Activated CD8-positive, alpha-beta memory T cell treated with anti-CD3 and anti-CD28 coated beads for 1 hour (primary cell): ENCODE measurements at places on chromosomes 1 and 21.

GRCh38 chr1:167196166-167196565 is 24.5 kb upstream of the POU2F1 start:
- no peak for DNase-seq

DNA sequence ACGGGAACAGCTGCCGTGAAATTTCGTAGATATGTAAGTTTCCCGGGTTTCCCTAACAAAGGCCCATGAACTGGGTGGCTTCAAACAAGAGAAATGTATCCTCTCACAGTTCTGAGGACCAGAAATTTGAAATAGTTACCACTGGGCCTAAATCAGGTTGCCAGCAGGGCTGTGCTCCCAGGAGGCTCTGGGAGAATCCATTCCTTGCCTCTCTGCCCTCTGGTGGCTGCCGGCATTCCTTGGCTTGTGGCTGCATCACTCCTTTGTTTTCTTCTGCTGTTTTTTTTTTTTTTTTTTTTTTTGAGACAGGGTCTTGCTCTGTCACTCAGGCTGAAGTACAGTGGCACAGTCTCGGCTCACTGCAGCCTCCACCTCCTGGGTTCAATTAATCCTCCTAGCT is 23.7 kb downstream of the UMODL1 start:
- no peak for DNase-seq

DNA sequence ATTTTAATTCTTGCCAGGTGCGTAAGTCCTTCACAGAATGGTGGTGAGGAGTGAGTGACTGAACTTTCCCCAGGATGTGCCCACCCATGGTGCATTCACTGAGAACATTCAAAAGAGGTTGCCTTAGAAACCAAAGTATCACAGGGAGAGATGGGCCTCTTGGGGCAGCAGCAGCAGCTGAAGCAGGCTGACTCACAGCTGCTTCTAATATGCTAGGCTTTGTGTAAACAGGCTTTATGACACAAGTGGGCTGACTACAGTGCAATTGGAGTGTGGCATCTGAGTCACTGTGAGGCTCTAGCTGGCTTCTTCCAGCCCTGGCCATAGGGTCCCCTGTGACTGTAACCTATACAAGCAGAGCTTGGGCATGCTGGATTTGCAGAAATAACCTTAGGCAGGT is 12.6 kb downstream of the PIGP start:
- no peak for DNase-seq

DNA sequence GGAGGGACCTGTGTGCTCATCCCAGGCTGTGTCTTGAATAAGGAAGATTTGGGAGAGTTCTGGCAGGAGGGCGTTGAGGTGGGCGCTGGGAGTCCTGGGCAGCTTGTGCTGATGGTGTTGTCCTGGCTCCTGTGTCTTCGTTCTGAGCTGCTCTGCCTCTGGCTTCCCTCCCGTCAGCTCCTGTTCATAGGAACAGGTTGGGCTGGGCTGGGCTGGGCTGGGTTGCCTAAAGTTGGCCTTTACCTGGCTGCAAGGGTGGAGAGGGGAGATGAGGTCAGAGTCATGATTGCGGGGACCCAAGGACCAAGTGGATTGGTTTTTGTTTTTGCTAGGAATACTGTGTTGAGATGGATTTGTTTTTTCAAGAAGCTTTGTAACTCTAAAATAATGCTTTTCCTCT is 9.1 kb downstream of the NECAP2 start:
- DNase-seq = no peak

DNA sequence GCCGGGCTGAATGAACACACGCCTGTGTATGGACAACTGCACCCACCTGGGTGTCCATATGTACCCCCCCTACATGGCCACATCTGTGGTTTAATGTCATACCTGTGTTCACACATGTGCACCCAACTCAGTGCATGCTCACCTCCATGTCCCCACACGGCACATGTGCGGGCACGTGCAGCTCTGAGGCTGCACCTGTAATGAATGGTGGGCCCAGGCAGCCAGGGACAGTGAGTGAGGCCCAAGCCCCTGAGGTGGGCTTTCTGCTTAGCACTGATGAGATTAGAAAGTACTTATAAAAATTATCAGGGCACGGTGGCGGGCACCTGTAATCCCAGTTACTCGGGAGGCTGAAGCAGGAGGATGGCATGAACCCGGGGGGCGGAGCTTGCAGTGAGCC is 42.5 kb upstream of the CSF3R start:
- DNase-seq = no peak

DNA sequence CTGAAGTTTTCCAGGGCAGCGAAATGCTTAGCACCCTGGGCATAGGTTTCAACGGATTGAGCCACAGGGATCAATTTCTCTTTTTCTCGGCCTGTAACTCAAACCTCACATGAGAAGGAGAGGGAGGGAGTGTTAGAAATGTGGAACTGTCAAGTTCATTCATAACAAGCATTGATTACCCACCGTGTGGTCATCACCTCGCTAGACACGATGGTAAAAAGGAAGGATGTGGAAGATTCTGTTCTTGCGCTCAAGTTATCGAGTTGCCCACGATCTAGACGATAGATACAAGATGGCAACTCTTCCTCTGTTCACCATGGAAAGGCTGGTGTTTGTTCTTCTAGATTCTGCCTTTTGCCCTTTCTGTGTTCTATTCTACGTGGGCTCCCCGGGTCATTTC is 4.0 kb upstream of the RCAN3 start:
- DNase-seq = no peak

DNA sequence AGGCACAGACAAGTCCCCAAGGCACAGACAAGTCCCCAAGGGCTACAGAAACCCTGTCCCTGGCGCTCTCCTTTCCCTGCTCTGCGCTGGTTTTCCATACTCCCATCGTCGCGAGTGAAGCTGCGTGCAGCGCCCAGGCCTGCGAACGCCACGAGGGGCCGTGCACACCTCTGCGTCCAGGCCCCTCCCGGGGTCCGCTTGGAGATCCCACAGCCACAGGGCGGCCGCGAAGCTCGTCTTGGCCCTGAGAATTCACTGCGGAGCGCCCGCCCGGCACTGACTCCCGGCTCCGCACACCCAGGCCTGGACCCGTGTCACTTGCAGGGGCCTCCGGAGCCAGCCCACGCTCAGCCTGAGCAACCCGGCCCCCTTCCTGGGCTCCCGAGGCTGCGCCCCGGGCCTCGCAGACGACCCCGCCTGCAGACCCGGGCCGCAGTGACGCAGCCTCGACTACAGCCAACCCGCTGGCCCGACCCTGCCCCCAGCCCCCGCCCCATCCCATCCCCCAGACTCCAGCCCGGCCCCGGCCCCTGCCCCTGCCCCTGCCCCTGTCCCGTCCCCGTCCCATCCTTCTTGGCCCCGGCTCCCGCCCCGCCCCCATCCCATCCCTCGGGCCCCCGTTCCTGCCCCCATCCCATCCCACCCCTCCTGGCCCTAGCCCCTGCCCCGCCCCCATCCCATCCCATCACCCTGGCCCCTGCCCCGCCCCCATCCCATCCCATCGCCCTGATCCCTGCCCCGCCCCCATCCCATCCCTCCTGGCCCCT is 841 bp downstream of the POFUT2 start:
- no peak for DNase-seq

DNA sequence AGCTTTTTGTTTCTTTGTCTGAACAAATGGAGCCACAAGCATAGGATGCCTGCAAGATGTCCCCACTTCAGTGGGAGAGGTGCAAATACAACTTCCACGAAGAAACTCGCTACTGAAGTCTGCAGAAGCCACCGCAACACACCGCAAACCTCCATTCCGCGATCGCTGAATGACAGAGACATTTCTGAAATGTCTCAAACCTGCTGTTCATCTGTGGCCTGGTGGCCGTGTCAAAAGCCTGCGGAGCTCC is 1.0 kb downstream of the TP53BP2 start:
- DNase-seq = no peak

DNA sequence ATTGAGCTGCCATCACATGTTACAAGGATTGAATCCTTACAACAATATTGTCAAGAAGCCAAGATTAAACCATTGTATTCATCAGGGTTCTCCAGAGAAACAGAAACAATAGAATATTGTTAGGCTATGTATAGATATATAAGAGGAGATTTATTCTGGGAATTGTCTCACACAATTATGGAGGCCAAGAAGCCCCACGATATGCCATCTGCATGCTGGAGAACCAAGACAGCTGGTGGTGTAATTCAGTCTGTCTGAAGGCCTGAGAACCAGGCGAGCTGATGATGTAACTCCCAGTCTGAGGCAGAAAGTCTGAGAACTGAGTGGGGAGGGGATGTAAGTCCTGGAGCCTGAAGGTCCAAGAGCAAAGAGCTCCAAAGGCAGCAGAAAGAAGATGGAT is 14.5 kb upstream of the TTF2 start:
- DNase-seq = no peak

DNA sequence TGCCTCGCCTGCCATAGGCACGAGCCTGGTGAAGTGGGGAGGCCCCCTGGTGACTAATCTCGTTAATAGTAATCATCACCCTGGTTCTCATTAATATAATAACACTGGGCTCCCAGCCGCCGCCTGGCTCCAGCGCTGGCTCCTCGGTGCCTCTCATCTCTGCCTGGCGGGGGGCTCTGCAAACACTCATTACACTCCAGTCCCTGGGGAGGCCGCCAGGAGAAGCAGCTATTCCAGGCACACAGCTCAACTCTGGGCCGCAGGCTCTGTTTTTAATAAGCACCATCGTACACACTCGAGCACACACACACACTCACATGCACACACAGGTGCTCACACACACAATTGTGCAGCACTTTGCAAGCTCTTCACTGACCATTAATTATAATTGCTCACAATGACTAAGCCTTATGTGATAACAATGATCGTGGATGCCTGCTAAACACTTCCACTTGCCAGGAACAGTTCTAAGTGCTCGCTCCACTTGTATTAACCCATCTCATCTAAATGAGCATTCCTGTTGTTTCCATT is 52.2 kb downstream of the SDC3 start:
- no peak for DNase-seq

- peak; percentile 5 for DNase-seq
Observed at GRCh38 chr1:154198756-154199562, 7.1 kb upstream of the TPM3 start.

GRCh38 chr1:73205294-73205973 is 923.1 kb upstream of the NEGR1 start:
- no peak for DNase-seq

DNA sequence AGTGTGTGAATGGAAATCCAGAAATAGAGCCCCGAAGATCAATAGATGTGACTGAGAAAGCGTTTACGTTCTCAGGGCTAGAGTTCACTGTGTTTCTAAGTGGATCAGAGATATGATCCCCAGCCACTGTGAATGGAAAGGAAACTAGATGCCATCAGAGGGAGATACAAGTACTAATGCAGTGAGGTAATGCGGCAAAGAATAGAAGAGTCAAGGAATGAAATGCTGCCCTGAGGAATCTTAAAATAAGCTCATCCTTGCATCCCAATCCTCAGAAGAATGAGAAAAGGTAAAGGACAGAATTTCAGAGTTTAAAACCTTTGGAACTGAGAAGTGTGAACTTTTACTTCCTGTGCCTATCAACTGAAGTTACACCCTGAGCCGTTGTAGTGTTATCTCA is 165.5 kb upstream of the ESRRG start:
- DNase-seq = no peak

GRCh38 chr1:12629985-12630760 is 12.2 kb upstream of the DHRS3 start:
- DNase-seq = no peak

GRCh38 chr1:202247104-202247503 is 53.5 kb downstream of the LGR6 start:
- DNase-seq = no peak

GRCh38 chr1:21896652-21897532 is 40.2 kb downstream of the HSPG2 start:
- no peak for DNase-seq

DNA sequence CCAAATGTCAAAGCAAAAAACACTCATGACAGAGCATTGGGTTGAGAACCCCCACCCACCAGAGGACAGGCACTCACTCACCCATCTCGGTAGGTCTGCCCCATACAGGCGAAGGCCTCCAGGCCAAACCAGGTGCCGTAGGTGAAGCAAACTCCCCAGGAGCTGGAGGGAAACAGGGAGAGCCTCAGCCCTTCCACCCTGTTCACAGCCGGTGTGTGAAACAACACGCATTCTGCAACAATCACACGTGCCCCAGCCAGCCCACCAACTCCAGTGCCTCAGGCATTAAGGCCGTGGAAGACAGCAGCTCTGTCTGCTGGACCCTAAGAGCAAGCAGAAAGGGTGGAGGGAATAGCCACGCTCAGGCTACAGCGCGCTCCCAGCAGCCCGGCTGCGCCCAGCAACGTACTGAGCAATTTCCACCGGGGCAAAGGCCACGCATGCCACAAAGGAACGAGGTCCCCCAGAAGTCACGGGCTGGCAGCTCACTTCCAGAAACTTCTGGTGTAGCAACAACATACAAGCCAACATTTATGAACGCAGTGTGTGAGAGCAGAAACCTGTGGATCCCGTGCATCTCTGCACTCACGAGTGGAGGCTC is 11.4 kb upstream of the SPATC1L start:
- no peak for DNase-seq

DNA sequence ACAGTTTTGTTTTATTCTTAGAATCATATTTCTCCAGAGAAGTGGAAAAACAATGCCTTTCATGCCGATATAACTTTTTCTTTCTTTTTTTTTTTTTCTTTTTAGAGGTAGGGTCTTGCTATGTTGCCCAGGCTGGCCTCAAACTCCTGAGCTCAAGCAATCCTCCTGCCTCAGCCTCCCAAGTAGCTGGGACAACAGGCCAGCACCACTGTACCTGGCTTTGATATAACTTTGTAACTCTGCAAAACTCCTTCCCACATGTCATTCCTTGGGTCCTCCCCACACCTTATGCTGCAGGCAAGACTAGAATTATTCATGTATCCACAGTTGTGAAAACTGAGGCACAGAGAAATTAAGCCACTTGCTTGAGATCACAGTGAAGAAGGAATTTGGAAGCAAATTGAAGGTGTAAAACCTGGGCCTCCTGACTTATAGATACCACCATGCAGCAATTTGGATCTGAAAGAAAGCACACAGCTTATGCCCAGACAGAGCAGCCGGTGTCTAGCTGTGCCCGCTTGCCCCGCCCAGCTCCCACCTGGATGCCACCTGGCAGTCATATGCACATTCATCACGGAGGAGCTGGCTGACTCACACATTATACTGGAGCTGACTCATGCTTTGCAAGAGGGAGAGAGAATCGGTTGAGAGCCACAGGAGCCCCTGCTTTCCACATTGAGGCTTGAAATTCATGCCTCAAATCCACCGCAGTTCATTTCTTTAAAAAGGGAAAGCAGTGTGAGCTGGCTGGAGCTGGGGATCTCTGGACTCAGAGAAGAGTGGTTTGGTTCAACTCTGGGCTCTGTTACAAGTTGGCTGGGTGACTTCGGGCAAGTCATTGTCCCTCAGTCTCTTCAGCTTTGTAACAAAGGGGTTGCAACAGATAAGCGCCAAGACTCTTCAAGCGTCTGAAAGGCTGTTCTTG is 8.3 kb upstream of the SLC2A1 start:
- DNase-seq = no peak

- no peak for DNase-seq
Observed at GRCh38 chr1:243930822-243931671, 81.0 kb upstream of the AKT3 start.
